ENCODE measurements at places on chromosomes 4 and X.

DNA sequence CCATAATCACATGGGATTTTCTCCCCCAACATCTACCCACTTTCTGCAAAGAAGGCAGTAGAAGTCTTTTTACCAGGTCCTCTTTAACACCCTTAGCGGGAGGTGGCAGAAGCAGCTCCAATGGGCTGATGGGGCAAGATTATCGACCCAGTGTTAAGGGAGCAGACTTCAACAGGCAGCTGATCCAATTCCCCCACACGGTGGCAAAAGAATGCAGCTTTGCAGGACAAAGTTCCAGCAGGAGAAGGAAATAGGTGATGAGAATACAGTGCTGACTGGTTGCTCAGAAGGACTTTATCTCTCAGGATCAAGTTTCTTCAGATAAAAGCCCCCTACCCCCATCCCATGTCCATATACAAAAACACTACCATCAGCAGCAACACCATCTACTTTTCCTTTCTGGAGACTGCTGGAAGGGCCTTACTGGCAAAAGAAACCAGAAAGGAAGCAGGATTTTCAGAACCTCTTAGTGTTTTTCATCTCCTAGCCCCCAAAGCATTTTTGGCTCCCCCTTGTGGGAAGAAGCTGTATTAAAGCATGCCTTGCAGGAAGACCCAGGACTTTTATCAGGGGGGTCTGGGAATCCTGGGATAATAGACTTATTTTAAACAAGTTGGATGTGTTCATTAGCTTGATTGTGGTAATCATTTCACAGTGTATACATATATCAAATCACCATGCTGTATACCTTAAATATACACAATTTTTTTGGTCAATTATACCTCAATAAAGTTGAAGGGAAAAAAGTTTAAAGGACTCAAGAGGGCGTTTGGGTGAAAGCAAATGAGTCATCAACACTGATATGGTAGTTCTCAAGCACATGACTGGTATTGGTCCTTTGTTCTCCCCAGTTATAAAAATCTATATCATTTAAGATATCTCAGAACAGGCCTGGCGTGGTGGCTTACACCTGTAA lies 146.4 kb downstream of the GPC3 start:
- no peak for DNase-seq

DNA sequence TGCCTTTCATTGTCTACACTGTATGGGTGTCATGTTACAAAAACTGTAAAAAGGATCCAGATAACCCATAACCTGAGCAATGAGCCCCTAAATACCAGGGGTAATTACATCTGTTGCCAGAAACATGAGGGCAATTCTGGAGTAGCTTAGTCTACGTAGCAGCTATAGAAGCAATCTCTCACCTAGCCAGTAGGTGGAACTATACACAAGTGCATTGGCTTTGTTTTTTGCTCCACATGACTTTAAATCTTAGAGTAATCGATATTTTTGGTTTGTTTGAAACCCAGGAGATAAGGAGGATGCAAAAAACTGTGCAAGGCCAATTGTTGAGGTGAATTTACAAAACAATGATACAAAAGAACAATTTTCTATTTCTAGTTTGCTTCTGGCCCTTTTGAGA lies 57.5 kb downstream of the GPR82 start:
- no peak for DNase-seq

GRCh38 chr4:89537281-89537680 lies 229.7 kb upstream of the GPRIN3 start:
- DNase-seq: no peak

DNA sequence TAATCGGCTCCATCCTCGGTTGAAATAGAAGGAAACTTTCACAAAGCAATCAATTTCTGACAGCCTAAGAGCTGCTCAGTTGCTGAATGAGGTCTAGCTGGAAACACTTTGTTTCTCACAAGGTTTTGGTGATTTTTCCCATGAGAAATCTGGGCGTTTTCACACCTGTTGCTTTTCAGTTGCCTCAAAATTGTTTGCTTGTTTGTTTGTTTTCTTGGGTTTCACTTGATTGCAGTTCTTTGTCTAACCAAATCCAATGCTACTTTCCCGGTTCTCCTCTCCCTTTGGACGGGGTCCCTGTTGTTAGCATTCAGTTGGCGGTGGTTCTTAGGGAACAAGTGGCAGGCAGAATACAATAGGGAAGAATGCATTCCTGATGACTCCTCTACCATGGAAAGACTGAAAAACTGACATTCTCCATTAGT lies 135.5 kb downstream of the PALLD start:
- no peak for DNase-seq

DNA sequence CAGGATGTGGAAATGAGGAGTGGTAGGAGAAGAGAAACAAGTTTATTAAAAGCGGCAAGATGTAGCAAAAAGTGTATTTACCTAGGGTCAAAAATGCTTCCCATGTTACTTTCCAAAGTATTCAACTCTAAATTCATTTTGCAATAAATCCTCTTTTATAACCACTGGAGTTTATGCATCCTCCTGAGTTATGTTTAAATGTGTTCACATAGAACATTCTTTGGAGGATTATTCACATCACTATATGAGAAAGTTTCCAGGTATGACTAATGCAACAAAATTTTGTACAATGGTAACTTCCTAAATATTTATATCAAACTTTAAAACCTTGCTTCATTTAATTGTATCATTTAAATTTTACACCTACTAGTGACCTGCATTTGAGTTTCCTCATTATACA lies 870.6 kb upstream of the SLIT2 start:
- no peak for DNase-seq

- no peak for DNase-seq
Measured at GRCh38 chrX:31237189-31237588, 165.3 kb upstream of the FTHL17 start.

- DNase-seq: no peak
Measured at GRCh38 chr4:188661502-188661901, 522.3 kb downstream of the TRIML1 start.

DNA sequence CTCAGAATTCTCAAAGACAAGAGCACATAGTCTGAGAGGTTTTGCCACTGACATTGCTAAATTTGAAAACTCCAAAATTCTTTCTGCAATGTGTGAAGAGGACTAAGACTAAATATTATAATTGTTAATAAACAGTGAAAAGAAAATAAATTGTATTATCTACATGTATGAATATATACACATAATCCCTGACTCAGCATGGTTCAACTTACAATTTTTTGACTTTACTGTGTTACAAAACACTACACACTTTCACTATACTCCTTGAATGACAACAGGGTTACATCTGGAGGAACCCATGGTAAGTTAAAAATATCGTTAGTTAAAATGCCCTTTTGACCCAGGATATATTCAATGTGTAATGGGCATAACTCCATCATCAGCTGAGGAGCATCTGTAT lies 2017.2 kb upstream of the TENM3 start:
- DNase-seq: no peak

DNA sequence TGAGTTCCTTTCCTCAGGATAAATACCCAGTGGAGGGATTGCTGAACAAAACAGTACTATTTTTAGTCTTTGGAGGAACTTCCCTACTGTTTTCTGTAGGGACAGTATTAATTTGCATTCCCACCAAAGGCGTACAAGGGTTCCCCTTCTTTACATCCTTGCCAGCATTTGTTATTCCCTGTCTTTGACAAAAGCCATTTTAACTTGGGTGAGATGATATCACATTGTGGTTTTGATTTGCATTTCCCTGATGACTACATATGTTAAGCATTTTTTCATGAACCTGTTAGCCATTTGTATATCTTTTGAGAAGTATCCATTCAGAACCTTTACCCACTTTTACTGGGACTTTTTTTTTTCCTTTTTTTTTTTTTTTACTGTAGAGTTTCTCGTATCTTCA lies 126.2 kb upstream of the ANXA10 start:
- no peak for DNase-seq

DNA sequence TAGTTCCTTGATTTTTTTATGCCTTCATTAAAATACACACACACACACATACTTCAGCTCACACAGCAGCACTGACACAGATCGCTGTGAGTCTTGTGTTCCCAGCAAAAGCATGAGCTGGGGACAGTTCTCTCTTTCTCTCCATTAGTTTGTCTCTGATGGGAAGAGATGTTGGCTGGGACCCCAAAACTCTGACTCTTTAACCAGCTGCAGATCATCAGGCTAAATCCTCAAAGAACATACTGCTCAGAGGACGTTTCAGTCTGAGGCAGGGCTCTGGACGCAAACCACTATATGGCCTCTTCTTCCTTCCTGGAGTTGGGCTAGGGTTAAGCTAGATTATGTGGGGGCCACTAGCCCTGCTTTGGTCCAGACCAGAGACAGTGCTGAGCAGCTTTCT lies 109.6 kb downstream of the NHSL2 start:
- no peak for DNase-seq

GRCh38 chr4:102525097-102525496 lies 23.9 kb downstream of the NFKB1 start:
- DNase-seq: no peak

GRCh38 chrX:63754136-63754859 lies 30.7 kb downstream of the ARHGEF9 start:
- DNase-seq: peak; percentile 6

- DNase-seq: no peak
Measured at GRCh38 chr4:181479141-181479540, 764.1 kb upstream of the TENM3 start.

DNA sequence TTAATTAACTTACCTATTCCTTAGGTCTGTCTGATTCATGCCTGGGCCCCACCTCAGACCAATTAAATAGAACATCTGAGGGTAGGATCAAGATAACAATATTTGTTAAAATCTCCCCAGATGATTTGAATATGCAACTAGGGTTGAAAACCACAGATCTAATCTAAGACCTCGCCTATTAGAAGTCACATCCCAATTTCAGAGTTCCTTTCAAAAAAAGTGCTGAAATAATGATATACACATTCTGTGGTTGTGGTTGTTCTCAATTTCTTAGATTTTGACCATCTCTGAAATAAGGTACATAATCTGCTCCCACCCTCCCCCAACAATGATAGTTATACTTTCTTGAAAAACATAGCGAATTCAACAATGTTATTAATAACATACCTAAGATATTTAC lies 27.7 kb downstream of the NIPAL1 start:
- DNase-seq: no peak

DNA sequence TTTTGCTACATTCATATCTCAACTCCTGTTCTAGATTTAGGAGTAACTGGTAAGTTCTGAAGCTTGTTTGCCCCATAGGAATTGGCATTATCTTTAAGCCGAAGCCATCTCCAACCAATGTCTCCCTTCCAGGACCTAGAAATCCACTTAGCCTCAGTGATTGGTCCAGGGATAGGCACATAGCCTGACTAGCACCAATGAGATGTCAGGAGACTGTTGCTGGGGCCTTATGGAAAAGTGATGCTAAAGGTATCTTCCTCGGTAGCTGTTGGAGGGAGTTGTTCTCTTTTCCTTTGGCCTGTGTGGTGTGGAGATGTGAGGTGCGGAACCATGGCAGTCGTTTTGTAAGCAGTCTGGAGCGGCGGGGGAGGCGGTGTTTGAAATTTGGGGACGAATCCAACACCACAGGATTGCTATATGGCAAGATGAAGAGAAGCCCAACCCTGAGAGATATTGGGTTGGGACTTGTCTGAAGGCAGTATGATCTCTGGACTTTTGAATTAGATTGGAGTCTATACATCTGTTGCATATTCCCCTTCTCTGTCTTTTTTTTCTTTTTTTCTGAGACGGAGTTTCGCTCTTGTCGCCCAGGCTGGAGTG lies 109.8 kb upstream of the ATP6AP2 start:
- DNase-seq: no peak

GRCh38 chr4:2046031-2046961 lies 12.8 kb upstream of the NAT8L start:
- no peak for DNase-seq

- no peak for DNase-seq
Measured at GRCh38 chrX:95762716-95763115, 921.9 kb upstream of the DIAPH2 start.

DNA sequence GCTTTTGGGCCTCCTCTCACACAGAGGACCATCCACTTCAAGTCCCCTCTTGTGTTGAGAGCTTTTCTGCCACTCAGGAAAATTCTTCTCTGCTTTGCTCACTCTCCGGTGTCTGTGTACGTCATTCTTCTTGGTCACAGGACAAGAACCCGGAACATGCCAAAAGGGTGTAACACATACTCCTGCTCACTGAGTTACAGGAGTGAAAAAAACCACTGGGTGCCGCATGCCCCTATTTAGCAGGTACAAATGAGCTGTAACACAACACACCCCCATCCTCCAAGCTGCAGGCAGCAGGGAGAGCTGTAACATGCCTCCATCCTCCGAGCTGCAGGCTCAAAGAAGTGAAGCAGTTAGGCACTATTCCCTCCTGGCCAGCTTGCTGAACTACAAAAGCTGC lies 13.0 kb upstream of the CXCL2 start:
- no peak for DNase-seq

DNA sequence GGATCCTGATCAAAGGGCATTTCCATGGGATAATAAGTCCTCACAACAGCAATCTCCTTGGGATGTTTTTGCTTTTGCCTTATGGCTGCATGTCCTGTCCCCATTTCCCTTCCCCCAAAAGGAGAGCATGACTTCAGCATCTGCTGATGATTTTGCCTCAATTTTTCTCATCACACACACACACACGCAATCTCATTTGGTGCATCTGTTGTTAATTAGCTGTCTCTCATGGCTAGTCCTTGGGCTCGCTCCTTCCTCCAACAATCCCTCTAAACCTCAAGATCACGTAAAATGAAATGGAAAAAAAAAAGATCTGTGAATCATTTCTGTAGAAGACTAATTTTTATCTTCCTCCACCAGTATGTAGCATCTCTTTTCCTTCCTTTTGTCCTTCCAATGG lies 153.6 kb downstream of the RBMX2 start:
- DNase-seq: no peak

GRCh38 chr4:148632476-148632875 lies 190.3 kb upstream of the NR3C2 start:
- DNase-seq: no peak

DNA sequence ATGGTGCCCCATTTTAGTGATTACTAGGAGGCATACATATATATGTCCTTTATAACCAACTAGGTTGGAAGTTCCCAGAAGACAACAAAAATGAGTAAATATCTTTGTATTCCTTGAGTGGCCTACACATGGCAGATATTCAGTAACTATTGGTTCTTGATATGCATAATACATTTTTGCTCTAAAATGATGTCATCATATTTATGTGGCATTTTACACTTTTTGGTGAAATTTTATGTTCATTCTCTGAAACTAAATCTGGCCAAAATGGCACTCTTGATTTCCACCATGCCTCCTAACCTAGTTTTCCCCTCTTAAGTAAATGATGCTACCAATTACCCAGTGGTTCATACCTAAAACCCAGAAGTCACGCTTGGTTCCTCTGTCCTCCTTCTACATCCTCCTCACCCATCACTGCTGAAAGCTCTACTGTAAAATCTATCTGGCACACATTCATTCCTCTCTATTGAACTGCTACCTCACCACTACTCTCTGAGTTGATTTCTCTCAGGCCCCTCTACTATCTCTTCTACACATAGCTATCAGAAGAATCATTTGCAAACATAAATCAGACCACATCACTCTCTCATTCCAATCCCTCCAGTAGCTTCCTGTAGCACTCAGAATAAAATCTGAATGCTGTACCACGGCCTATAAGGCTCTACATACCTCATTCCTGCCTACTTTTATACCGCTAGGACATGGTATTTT lies 13.4 kb downstream of the SLC10A7 start:
- DNase-seq: no peak

GRCh38 chr4:181528570-181529184 lies 714.5 kb upstream of the TENM3 start:
- no peak for DNase-seq

- no peak for DNase-seq
Measured at GRCh38 chr4:87949961-87950360, 25.6 kb upstream of the SPP1 start.

GRCh38 chr4:121472937-121473721 lies 92.3 kb upstream of the QRFPR start:
- DNase-seq: no peak

- DNase-seq: peak; percentile 3
Measured at GRCh38 chr4:101556842-101557241, 209.5 kb upstream of the PPP3CA start.

Measured in activated CD4-positive, alpha-beta T cell treated with anti-CD3 and anti-CD28 coated beads for 24 hours (primary cell).